CD4-positive, alpha-beta T cell treated with Interleukin-17A for 4 hours (primary cell): ENCODE measurements at places on chromosomes 5 and 9.

DNA sequence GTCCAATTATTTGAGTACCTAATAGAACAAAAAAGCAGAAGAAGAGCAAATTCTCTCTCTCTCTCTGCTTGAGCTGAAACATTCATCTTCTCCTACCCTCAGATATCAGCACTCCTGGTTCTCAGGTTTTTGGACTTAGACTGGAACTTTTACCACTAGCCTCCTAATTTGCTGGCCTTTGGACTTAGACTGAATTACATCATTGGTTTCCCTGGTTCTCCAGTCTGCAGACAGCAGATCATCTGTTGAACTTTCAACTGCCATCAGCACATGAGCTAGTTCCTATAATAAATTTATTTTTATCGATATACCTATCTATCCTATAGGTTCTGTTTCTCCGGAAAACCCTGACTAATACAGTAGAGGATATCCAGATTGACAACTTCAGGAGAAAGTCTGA is 208.9 kb upstream of the GAS1 start:
- no peak for DNase-seq

GRCh38 chr9:91771027-91771426 is 179.0 kb downstream of the ROR2 start:
- no peak for DNase-seq

DNA sequence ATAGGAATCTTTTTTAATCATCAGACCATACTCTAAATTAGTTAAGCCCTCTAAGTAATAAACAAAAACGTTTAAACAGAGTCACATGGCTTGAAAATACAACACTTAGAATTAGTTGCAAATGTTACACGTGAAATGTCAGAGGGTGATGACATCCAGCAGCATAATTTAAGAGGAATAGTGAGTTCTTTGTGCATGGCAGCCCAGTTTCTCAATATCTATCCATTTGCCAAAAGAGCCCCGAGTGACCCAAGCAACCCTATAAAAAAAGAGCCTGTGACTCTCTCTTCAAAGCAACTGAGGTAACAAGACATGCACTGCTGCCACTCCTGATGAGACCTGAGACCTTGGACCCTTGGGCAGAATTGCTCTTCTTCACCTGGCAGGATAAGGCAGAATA is 96.9 kb upstream of the RASA1 start:
- no peak for DNase-seq

- DNase-seq = no peak
These were observed 65.9 kb downstream of the GARNL3 start for GRCh38 chr9:127330501-127330900.

- DNase-seq = no peak
These were observed 192.1 kb downstream of the SPATA31D1 start for GRCh38 chr9:82180711-82181110.

GRCh38 chr9:137347928-137348327 is 45.9 kb upstream of the NRARP start:
- no peak for DNase-seq

- DNase-seq = peak; percentile 74
These were observed 162.7 kb downstream of the C9orf50 start for GRCh38 chr9:129458155-129458661.

DNA sequence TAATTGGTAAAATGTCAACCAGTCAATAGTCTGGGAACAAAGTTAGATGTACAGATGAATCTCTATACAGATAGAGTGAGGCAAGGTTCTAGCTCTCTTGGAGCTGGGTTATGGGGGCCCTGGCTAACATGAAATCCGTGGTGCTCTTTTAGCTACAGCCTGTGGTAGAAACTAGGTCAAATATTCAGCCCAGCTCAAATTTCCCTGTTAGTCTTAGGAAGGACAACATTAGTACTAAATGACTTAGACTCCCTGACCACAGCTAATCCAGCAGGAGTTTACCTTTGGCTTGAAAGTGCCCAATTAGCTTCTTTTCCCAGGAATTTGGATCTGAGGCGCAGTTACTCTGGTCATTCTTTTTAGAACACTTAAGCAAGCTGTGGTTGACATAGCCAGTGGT is 170.5 kb downstream of the DMRTA1 start:
- DNase-seq = no peak
